ENCODE measurements at places on chromosomes 2 and 18. TPM values are rescaled to one million over a fixed set of nuclear protein-coding genes. Genes with fewer than 3 reads are reported as not detected.

DNA sequence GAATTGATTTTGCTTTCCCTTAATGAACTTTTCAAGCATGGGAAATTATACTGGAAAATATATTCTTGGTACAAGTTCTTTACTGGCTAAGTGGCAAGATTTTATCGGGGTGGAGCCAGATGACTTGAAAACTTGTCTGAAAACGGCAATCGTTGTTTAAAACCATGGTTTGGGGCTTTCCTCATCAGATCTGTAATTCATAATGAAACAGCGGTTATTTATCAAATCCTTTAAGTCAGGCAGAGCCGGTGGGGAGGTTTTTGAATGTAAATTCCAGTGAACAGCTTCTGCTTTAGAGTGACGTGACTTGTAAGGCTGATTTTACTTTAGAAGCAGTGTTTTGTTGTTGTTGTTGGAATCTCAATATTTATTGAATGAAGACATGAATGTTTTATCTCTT lies 2.6 kb downstream of the SEC11C start:
- H3K27me3 ChIP-seq, result no peaks in the 10 kb centered on the region
- peaks cover 8% of the 10 kb centered on the region for H3K36me3 ChIP-seq
- H3K27ac ChIP-seq, result peak overlapping the region; percentile 90
- peaks cover 58% of the 10 kb centered on the region for H3K4me1 ChIP-seq
- DNase-seq, result peak; percentile 42

DNA sequence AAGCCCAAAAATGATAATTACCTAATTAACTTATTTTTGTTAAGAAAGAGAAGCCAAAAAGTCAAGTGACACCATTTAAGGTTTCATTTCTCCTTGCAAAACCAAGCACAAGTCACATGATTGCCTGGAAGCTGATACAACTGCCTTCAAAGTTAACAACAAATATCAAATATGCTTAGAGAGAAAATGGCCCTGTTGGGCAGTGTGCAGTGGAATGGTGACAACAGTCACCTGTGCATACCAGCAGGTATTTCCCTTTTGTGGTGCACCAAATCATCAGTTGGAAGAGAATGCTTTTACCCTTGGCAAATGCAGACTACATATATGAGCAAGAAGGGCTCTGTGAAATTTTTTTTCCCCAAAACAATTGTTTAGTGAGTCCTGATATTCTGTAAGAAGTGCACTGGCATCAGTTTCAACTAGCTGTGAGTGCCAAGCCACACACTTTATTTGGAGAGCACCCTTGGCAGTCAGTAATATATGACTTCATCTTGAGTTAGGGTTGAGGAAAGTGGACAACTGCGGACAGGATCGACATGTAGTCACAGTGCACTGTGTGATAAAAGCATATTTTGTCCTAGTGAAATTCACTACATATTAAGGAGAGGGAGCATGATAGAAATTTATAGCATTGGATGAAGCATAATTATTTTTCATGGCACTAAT lies 74.9 kb upstream of the DOCK10 start:
- H3K36me3 ChIP-seq, result no peaks in the 10 kb centered on the region
- H3K4me3 ChIP-seq, result no peak overlapping the region
- no peak for DNase-seq

- H3K4me1 ChIP-seq, result peaks cover 16% of the 10 kb centered on the region
- H3K36me3 ChIP-seq, result no peaks in the 10 kb centered on the region
- H3K27me3 ChIP-seq, result peaks cover 3% of the 10 kb centered on the region
- H3K4me3 ChIP-seq, result no peak overlapping the region
- no peak for DNase-seq
- H3K27ac ChIP-seq, result no peak overlapping the region
Measured at GRCh38 chr2:101476605-101477208, 1.8 kb upstream of the RFX8 start.

- no peak overlapping the region for H3K4me3 ChIP-seq
- no peaks in the 10 kb centered on the region for H3K36me3 ChIP-seq
- no peak overlapping the region for H3K27ac ChIP-seq
- H3K4me1 ChIP-seq, result peaks cover 18% of the 10 kb centered on the region
- DNase-seq, result no peak
- H3K27me3 ChIP-seq, result no peaks in the 10 kb centered on the region
Measured at GRCh38 chr2:55096586-55096985, 46.3 kb upstream of the RTN4 start.

GRCh38 chr2:39313575-39313974 lies 69.8 kb upstream of the CDKL4 start:
- H3K36me3 ChIP-seq, result peaks cover 4% of the 10 kb centered on the region
- no peak for DNase-seq
- no peaks in the 10 kb centered on the region for H3K4me1 ChIP-seq
- no peak overlapping the region for H3K27ac ChIP-seq

DNA sequence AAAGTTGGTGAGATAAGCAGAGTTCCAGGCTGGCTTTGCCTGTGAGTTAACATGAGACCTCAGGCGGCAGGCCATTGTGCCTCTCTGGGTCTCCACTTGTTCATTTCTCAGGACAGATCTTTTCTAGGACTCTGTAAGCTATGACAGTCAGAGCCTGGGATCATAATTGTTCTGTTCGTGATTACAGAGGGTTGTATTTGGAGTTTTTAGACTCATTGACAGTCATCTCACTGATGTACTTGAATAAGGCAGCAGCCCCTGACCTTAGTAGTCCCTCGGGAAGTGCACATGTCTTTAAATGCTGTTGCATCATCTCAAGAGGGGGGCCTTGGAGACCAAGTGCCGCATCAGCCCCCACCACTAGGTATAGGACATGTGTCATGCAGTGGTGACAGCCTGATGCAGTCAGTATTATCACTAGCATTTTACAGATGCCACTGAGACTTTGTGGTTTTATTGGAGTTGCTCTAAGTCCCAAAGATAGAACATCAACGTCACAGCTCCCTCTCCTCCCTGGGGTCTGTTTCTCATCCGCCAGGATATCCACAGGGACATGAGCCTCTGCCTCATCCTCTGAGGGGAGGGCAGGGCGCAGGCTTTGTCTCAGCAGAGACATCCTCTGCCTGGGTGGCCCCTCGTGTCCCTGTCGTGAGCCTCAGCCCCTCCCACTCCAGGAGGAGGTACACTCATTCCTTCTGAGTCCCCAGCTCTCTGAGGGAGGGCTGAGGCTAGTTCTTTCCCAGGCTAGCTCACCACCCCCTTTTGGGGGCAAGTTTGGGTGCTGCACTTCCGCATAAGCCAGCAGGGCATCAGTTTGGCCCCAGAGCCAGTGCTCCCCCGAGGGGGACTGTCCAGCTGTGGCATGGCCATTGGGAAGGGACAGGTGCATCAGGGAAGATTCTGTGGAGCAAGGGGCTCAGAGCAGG lies 14.1 kb downstream of the GLI2 start:
- H3K4me1 ChIP-seq, result no peaks in the 10 kb centered on the region
- H3K4me3 ChIP-seq, result no peak overlapping the region
- no peak overlapping the region for H3K27ac ChIP-seq
- no peak for DNase-seq
- H3K36me3 ChIP-seq, result no peaks in the 10 kb centered on the region
- H3K27me3 ChIP-seq, result peaks cover 7% of the 10 kb centered on the region

Gene RGPD5
- total RNA-seq, result 27.0 TPM

- H3K4me3 ChIP-seq, result no peak overlapping the region
- no peak overlapping the region for H3K27ac ChIP-seq
- no peaks in the 10 kb centered on the region for H3K27me3 ChIP-seq
- H3K4me1 ChIP-seq, result no peaks in the 10 kb centered on the region
- H3K36me3 ChIP-seq, result no peaks in the 10 kb centered on the region
- DNase-seq, result no peak
Measured at GRCh38 chr2:188238386-188238785, 53.3 kb upstream of the GULP1 start.

- H3K27ac ChIP-seq, result no peak overlapping the region
- no peak overlapping the region for H3K4me3 ChIP-seq
- no peaks in the 10 kb centered on the region for H3K36me3 ChIP-seq
- no peaks in the 10 kb centered on the region for H3K27me3 ChIP-seq
- H3K4me1 ChIP-seq, result no peaks in the 10 kb centered on the region
- DNase-seq, result no peak
Measured at GRCh38 chr2:83844490-83844889, 614.6 kb downstream of the SUCLG1 start.

- no peaks in the 10 kb centered on the region for H3K27me3 ChIP-seq
- no peak overlapping the region for H3K27ac ChIP-seq
- no peaks in the 10 kb centered on the region for H3K36me3 ChIP-seq
- H3K4me3 ChIP-seq, result no peak overlapping the region
- no peaks in the 10 kb centered on the region for H3K4me1 ChIP-seq
Measured at GRCh38 chr2:223363085-223363484, 239.1 kb downstream of the SCG2 start.

- H3K36me3 ChIP-seq, result no peaks in the 10 kb centered on the region
- peaks cover 2% of the 10 kb centered on the region for H3K27me3 ChIP-seq
- DNase-seq, result no peak
- H3K4me1 ChIP-seq, result no peaks in the 10 kb centered on the region
- no peak overlapping the region for H3K27ac ChIP-seq
Measured at GRCh38 chr2:144702051-144702450, 182.1 kb upstream of the ZEB2 start.

GRCh38 chr18:37534627-37535026 lies 31.0 kb downstream of the CELF4 start:
- H3K27me3 ChIP-seq, result peaks cover 18% of the 10 kb centered on the region
- H3K4me1 ChIP-seq, result peaks cover 3% of the 10 kb centered on the region
- DNase-seq, result no peak

DNA sequence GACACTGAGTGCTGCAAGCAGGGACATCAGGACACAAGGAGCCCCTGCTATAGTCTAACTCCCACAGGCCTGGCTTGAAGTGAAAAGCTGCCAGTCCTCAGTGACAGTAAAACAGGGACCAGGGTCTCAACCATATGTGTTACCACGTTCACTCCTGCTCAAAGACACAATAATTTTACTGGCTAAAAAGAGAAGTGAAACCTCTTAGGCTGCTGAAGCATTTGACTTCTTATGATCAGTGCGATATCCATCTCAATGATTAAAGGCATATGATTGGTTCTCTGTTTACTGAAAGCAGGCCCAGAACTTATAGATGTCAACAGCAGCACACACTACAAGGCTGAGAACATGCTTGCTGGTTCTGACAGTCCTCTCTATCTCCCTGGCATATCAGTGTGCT lies 129.8 kb upstream of the LMAN1 start:
- no peaks in the 10 kb centered on the region for H3K36me3 ChIP-seq
- H3K4me3 ChIP-seq, result no peak overlapping the region
- DNase-seq, result no peak

DNA sequence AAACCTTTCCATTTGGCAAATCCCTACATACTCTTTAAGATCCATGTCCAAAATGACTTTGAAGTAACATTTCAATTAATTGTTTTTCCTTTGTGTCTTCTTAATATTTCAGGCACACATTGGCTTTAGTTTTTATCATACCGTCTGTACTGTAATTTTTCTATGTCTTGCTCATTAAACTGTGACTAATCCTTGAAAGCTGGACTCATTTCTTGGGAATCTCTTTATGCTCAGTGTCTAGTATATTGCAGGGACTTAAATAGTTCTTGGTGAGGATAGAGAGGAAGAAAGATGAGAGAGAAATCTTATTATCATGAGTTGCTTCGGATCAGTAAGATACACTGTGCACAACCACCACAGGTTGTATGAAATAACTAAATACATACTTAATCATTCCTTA lies 448.3 kb upstream of the ST6GAL2 start:
- H3K27me3 ChIP-seq, result no peaks in the 10 kb centered on the region
- H3K4me1 ChIP-seq, result no peaks in the 10 kb centered on the region
- H3K27ac ChIP-seq, result no peak overlapping the region
- DNase-seq, result no peak

Gene HS1BP3
- 7.1 TPM for total RNA-seq

- H3K27me3 ChIP-seq, result no peaks in the 10 kb centered on the region
- no peak overlapping the region for H3K27ac ChIP-seq
- H3K36me3 ChIP-seq, result no peaks in the 10 kb centered on the region
- H3K4me3 ChIP-seq, result no peak overlapping the region
Measured at GRCh38 chr2:236988690-236989624, 96.7 kb upstream of the COPS8 start.

Gene TCF23
- total RNA-seq, result not detected

DNA sequence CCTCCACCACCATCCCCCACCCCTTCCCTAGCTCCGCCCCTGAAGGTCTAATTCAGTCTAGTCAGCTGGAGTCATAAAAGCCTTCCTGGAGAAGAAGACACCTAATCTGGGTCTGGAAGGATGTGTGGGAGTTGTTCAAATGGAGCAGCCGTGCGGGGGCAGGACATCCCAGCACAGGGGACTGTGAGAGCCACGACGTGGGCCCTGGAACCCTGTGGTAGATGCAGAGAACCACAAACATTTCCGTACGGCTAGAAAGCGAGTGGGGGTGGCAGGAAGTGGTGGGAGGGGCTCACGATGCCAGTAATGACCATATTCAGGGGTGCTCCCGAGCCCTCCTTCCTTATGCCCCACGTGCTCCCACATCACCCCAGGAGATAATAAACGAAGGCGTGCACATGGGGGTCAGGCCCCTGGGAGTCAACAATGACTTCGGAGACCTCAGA lies 20.9 kb upstream of the COL6A3 start:
- peak overlapping the region; percentile 95 for H3K27ac ChIP-seq
- peak; percentile 91 for DNase-seq
- H3K4me1 ChIP-seq, result peaks cover 97% of the 10 kb centered on the region
- no peaks in the 10 kb centered on the region for H3K27me3 ChIP-seq
- peaks cover 18% of the 10 kb centered on the region for H3K36me3 ChIP-seq

DNA sequence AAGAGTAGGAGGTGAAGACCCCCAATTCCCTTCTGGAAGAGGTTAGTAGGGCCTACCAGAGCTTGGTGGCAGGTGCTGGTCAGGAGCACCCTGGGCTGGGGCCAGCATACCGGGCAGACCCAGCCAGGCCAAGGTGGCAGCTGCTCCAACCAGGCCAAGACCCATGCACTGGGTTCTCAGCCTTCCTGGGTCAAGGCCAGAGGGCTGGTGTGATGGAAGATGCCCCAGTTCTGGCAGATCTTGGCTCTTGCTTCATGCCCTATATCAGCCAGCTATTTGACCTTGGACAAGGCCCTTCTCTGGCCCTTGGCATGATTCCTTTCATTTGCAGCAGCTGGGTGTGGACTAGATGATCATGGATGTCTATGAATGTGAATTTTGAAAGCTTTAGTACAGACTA lies 57.7 kb downstream of the PRKCE start:
- H3K36me3 ChIP-seq, result peaks cover 17% of the 10 kb centered on the region
- no peak overlapping the region for H3K4me3 ChIP-seq
- H3K4me1 ChIP-seq, result no peaks in the 10 kb centered on the region
- H3K27me3 ChIP-seq, result no peaks in the 10 kb centered on the region
- H3K27ac ChIP-seq, result no peak overlapping the region

Gene SIX3
- not detected for total RNA-seq

DNA sequence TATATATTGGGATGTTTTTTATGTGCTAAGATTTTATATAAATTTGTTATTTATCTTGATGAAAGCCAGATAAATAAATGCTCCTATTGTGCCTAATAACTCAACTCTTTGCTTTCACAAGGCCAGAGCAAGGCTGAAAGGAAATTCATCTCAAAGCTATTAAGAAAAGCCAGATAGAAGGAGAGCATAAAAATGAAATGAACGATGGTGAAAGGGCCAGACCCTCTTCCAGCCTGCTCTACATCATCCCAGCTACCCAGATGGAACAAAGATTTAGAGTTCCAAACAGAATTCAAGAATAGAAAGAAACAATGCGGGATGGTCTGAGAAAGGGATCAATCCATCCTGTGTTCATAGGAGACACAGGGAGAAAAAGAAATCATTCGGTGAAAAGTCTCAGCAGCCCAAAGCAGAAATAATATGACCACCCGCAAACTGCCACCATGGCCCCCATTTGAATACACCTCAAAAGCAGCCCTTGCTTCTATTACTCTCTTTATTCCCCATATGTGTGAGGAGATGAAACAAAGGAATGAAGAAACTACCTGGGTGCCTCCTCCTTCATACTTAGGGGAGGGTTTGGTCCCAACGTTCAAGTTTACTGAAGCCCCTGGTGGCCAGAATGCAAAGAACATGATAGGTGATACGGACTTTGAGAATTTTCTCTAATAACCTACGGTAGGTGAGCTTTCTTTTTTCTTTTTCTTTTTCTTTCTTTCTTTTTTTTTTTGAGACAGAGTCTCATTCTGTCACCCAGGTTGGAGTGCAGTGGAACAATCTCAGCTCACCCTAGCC lies 110.1 kb upstream of the FBXO11 start:
- peak; percentile 5 for DNase-seq
- H3K4me3 ChIP-seq, result no peak overlapping the region
- no peak overlapping the region for H3K27ac ChIP-seq
- no peaks in the 10 kb centered on the region for H3K4me1 ChIP-seq

Measured in activated CD4-positive, alpha-beta T cell treated with anti-CD3 and anti-CD28 coated beads for 36 hours (primary cell).